ENCODE measurements at places on chromosomes 2 and 18.

- no peak for DNase-seq
These were observed 38.3 kb downstream of the TMEM17 start for GRCh38 chr2:62467475-62468321.

DNA sequence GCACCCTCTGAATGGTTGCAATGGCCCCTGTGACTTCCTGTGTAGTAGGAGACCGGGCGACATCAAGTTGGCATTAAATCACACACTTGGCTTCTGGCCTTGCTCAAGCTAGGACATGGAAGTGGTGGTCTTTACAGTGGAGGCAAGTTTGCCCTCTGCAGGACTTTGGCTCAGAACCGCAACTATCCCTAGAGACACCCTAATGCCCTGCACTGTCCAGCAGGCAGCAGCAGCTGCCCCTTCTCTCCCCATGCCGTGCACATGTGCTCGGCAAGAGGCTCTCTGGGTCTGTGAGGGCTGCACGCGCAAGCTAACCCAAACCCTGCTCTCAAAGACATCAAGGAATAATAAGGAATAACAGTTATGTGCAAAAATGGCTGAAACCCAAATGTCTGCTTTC, 106.5 kb downstream of the COL6A3 start:
- DNase-seq = no peak

DNA sequence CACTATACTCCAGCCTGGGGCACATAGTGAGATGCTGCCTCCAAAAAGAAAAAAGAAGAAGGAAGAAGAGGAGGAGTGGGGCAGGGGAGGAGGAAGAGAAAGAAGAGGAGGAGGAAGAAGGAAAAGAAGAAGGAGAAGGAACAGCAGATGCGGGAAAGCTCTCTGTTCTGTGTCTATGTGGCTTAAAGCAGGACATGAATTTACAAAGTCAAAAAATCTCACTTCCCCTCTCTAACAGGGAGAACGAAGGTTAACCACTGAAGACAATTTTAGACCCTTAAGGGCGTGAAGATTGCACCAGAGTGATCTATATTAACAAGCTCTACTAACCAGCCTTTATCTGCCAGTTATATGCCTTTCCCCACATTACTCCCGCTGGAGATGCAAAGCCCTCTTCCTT, 258.9 kb downstream of the METTL4 start:
- DNase-seq = no peak

- no peak for DNase-seq
These were observed 124.8 kb downstream of the NUP35 start for GRCh38 chr2:183248866-183249567.

- no peak for DNase-seq
These were observed 60.5 kb downstream of the SMCHD1 start for GRCh38 chr18:2715990-2716389.

All from ecto neural progenitor cell (in vitro differentiated cells).